EH (cell line): ENCODE measurements at places on chromosomes 6 and 20.

DNA sequence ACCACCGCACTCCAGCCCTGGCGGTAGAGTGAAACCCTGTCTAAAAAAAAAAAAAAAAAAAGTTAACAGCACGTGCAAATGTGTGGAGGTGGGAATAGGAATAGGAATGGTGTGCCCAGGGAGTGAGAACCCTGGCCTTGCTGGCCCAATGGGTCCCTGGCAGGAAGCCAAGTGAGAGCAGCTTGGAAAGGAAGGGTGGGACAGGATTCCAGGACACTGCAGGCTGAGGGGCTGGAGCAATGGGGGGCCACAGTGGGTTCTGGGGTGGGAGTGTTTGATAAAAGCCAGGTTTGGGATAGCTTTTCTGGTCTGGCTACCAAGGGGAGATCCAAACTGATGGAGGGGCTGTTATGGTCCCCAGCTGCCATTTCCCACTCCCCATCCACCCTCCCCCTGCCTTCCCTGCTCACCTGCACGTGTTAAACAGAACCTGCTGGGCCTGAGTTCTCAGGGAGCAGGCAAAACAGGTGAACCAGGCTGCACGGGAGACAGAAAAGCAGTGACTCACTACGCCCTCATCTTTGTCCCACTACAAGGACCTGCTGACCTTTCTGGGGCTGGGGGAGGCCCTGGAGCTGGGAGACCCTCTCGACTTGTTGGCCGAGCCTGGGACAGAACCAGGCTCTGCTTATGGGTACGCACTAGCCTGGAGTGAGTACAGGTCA lies 3.3 kb downstream of the SUN5 start:
- no peak for DNase-seq

DNA sequence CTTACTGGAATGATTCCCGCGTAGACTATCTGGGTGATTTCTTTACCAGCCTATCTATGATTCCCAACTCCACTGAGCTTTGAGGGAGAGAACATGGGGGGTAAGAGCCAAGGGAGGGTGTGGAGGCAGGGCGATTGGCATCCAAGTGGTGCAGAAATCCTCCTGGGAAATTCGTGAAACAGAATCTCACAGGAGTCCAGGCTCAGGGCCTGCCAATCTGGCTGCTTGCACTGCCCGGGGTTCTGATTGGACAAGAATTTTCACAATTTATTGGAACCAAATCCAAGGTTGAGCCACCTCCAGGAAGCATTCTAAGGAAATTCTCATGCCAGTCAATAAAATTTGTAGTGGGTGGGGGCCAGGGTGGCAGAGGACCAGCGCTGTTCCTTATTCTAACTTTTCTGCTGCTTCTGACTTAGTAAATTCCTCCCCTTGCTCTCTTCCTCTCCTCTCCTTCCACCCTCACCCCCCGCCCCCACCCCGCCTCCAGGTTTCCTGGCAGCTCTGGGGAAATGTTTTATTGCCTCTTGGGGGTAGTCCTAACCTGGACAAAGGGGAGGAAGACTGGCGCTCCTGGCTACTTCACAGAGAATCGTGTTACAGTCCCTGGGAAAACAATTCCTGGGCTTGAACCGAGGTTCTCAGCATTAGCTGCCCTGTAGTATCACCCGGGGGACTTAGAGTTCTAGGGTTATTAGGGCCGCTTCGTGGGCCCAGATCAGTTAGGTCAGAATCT lies 3.1 kb downstream of the BMP6 start:
- no peak for DNase-seq

DNA sequence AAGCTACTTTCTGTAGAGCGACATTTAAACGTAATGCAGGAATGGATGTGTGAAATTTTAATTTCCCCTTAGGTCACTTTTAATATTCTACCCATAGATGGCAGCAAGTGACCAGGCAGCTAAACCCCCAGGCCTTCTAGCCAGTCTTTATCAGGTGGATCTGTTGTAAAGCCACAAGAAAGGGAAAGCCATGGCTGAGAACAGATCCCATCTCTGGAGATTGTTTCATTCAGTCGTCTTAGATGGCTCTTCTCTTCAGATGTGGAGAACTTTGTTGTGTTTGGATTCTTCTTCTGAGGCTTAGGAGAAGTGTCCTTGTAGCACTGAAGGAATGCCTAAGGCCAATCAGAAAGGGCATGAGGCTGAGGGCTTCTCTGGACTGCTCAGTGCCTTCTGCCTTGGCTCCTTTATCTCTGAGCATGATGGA lies 15.8 kb upstream of the RNF182 start:
- peak; percentile 72 for DNase-seq

- DNase-seq: no peak
These were observed 12.1 kb downstream of the MANBAL start for GRCh38 chr20:37301558-37301957.

DNA sequence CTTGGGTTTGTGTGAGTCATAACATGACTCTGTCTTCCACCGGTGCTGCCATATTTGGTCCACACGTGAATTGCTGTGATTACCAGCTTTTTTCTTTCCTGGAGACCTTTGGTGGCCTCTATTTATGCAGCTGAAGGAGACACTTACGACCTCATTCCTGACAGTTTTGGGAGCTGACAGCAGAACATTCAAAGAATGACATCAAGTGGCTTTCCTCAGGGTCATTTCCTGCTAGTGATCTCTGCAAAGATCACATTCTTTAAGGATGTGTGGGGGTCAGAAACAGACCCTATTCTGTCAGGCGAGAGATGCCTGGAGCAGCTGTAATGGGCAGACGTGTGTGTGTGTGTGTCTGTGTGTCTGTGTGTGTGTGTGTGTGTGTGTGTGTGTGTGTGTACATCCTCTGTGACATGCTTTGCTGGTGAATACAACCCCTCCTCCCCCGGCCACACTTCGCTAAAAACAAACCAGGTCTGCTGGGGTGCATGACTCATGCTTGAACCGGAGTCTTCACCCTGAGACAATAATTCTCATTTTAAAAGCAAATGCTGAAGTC lies 115.6 kb downstream of the TMEM170B start:
- peak; percentile 98 for DNase-seq

- DNase-seq: peak; percentile 38
These were observed 971 bp downstream of the RBCK1 start for GRCh38 chr20:408843-409696.

GRCh38 chr6:24330137-24330732 lies 27.6 kb downstream of the DCDC2 start:
- no peak for DNase-seq

DNA sequence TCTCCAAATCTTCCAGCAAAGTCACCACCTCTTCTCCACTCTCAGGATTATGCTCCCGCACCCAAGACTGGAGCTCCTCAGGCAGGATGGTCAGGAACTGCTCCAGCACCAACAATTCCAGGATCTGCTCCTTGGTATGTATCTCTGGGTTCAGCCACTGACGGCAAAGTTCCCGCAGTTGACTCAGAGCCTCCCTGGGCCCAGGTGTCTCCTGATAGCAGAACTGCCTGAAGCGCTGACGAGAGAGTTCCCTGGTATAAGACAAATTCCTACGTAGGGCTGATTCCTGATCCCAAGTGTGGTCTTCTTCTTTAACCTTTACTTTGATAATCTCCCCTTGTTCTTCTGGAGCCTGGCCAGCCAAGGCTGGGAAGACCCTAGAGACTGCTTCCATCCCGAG lies 60.6 kb downstream of the GPX5 start:
- DNase-seq: no peak

- no peak for DNase-seq
These were observed 57.6 kb downstream of the ZNF831 start for GRCh38 chr20:59221049-59221706.
